ENCODE measurements at places on chromosomes 11 and 22.

- no peak for DNase-seq
These were observed 26.5 kb upstream of the ATXN10 start for GRCh38 chr22:45645150-45645525.

DNA sequence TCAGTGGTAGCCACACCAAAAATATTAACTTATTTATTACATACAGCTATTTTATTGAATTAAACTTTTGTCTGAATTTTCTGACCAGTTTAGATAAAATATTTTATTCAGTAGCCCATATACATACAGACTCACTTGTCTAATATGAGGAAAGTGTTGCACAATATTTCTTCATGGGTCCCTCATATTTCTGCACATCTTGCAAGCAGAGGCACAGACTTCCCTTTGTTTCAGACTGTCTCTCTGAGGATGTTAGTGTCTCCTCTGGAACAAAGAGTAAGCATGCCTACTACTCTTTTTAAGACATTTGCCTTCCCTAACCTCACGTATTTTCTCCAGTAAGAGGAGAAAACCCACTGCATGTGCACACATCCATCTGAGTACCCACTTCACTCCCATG is 81.2 kb downstream of the OR5AK2 start:
- no peak for DNase-seq

DNA sequence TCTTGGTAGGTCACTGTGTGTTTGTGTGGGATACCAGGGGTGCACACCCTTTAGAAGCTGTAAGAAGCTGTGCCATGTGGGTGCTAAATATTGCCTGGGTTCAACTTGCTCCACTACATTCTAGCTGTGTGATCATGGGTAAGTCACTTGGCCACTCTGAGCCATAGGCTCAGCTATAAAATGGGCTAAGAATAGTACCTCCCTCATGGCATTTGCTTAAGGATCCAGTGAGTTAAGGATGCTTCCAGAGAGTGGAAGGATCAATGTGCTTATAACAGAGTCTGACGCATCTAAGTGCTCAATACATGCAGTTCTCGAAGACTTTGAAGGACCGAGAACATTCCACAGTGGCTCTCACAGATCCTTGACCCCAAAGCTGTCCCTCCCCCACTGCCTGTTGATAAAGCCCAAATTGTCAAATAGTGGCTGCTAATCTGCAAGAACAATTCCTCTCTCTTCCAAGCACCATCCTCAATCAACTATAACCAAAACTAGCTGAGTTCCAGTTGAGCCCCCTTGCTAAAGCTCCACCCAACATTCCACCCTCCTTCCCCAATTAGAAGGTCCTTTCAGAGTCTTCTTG is 13.2 kb upstream of the TMPRSS6 start:
- DNase-seq = no peak

DNA sequence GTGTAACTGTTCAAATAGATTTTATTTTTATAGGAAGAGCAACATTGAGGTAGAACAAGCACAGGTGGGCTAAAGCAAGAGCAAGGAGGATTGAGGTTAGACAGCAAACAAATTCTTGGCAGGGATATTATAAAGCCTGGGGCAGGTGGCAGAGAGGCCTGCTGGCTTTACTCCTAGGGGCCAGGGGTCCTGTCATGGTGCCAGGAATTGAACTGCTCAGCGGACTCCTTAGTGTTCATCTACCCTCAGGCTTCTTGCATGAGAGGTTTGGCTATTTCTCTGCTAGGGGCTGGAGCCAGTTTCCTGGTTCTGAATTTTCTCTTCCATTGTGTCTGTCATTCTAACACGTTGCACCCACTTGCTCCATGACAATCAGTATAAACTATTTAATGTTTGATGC is 217.2 kb upstream of the NCAM1 start:
- no peak for DNase-seq

GRCh38 chr22:49332691-49333090 is 495.0 kb downstream of the BRD1 start:
- DNase-seq = no peak

- no peak for DNase-seq
These were observed 125.8 kb downstream of the OPCML start for GRCh38 chr11:133406489-133406888.

DNA sequence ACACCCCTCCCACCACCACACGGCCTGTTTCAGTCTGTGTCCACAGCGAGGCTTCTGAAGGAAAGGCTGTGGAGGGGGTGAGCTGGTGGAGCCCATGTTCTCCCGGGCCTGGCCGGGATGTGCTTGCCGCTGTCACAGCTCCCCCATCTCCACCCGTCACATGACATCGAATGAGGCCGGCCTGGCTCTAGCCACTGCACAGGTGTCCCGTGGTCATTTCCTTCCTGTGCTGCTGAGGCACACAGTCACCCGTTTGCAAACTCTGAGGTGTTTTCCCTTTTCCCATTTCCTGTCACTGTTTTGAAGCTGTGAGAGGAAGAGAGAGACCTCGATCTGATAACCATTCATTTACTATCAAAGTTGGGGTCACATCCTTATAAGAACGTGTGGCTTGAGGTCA is 55.7 kb upstream of the CLDN5 start:
- DNase-seq = no peak

DNA sequence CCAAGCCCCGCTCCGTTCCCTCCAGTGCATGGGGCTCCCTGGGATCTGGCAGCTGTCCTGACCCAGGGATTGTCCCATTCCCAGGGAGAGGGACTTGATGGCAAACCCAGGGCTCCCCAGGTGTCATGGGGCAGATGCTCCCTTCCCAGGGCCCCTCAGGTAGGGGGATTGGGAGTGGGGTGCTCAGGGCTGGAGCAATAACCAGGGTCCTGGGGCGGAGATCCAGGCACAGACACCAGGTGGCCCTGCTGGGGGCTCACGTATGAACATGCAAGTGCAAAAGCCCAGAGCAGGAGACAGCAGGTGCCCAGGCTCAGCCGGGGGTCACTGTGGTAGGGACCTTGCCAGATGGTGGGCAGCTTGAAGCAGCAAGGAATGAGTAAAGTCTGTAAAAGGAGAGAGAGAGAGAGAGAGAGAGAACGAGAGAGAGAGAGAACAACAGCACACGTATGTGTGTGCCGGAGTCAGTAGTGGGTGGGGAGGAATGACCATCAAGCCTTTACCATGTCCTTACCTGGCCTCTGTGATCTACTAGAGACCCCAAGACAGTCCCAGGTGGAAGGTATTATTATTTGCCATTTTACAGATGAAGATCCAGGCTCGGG is 19.3 kb upstream of the MPPED1 start:
- DNase-seq = no peak

DNA sequence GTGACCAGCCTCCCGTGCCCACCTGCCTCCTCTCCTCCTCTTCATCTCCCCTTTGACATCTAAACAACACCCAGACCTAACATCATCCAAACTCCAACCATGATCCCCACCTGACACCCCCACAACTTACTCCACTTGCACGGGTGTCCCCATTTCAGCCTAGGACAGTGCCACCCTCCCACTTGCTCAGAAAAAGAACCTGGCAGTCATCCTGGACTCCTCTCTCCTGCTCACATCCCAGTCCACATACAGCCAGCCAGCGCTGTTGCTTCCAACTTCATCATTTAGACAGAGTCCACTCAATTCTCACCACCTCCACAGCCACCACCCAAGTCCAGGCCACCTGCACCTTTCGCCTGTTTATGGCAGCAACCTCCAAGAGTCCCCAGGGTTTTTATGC is 485.7 kb downstream of the MN1 start:
- DNase-seq = no peak

DNA sequence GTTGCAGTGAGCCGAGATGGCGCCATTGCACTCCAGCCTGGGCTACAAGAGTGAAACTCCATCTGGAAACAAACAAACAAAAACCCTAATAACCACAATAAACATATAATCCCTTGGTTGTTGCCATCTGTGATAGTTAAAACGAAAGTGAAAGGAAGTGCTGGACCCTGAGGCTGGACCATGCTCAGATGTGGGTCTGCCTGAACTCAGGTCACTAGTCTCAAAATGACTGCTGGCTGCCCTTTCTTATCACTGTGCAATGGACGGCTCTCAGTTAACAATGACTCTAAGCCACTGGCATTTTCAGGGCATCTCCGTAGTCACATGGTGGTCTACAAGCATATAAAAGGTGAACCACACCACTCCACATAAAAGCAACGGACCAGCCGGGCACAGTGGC is 48.2 kb upstream of the FTH1 start:
- no peak for DNase-seq

DNA sequence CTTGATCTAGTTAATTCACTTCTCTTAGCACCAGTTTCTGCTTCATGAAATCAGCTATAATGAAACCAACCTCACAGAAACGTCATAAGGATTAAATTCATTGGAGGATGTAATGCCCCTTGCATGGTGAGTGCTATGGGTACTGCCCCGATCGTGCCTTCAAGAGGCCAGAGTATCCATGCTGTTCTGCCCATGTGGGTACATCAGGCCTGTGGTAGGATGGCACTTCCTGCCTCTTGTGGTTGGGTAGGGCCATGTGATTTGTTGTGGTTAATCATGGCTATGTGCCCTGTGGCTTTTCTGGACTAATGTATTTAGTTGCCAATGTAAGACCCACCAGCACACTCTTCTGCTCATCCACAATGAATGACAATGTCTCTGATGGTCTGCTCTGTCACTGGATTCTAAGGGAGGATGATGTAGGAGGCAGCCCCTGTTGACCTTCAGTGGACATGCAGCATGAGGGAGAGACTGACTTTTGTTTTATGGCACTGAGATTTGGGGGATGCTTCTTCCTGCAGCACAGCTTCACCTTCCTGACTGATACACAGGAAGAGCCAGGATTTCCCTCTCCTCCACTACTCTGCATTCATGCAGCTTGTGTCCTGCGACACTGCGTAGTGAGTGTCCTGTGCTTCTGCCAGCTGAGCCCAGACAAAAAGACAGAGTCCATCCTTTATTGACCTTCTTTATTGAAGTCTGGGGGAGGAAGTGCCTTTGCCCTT is 66.2 kb downstream of the DHCR7 start:
- no peak for DNase-seq

DNA sequence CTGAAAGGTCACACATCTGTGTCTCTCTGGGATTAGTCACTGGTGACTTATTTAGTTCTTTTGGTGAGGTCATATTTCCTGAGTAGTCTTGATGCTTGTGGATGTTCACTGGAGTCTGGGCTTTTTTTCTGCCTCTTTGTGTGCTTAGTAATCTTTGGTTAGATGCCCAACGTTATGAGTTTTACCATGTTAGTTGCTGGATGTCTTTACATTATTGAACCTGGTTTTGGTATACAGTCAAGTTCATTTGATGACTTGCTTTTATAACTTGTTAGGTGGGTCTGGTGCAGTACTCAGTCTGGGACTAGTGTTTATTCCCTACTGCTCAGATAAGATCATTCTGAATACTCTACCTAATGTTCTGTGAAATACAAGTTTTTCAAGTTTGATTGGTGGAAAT is 26.2 kb upstream of the SLC37A2 start:
- no peak for DNase-seq

DNA sequence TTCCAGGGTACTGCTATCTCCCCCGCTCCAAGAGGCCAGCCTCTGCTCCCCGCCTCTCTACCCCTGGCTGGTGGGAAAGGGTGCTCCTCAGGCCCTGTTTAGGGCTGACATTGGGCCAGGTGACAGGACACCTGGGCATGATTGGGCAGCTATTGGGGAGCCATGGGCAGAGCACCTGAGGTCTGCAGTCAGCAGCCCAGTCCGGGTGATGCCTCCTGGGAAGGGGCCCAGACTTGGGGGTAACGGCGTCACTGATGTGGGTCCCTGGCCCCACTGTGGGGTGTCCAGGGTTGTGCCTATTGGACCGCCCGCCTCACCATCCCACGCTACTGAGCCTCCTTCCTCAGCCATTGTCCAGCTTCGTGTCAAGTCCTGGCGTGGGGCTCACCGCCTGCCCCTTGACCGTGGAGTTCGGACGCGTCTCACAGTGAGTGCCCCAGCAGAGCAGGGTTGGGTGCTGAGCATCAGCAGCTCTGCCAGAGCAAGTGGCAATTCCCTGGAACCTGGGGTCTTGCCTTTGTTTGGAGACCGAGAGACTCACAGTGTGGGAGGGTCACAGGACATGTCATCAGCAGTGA is 2.8 kb upstream of the GATD1 start:
- no peak for DNase-seq

DNA sequence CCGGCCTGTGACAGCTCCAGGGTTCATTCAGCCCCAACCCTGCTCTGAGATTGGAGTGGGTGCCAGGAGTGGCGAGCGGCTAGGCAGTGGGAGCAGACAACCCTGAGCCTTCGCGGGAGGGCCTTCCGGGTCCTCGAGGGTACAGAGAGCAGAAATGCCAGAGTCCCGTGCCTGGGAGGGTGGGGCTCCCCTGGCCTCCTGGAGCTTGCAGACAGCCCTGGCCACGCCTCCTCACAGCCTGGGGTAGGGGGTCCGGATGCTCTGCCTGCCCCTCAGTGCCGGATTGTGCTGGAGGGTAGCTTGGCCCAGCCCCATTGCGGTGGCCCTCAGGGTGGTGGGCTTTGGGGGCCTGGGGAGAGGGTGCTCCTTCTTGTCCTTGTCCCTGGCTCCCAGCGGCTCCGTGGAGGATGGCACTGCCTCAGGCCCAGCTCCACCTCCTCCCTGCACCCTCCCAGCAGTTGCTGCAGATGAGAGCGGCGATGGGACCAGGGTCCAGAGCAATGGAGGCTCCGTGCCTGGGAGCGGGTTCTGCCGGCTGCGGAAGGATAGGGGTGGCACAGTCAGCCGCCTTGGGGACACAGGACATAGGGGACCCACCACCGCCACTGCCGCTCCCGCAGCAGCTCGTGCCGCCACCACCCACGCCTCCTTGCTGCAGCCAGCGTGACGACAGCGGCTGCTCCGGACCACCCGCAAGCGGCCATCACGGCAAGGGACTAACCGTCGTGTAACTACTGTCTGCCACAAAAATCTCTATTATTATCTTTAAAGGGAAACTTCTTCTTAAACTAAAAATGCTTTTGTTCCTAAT is 34.9 kb upstream of the OR10G7 start:
- DNase-seq = no peak

DNA sequence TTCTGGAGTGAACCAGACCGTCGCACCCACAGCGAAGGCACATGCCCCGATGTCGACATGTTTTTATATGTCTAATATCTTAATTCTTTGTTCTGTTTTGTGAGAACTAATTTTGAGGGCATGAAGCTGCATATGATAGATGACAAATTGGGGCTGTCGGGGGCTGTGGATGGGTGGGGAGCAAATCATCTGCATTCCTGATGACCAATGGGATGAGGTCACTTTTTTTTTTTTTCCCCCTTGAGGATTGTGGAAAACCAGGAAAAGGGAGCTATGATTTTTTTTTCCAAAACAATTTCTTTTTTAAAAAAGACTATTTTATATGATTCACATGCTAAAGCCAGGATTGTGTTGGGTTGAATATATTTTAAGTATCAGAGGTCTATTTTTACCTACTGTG is 49.2 kb upstream of the OR4B1 start:
- DNase-seq = no peak
